ENCODE measurements at places on chromosomes 6 and 20.

GRCh38 chr6:128598571-128598970 is 78.2 kb upstream of the PTPRK start:
- DNase-seq, result no peak

GRCh38 chr6:72649032-72649984 is 27.4 kb downstream of the KCNQ5 start:
- DNase-seq, result no peak

GRCh38 chr6:105193647-105194046 is 13.8 kb upstream of the POPDC3 start:
- DNase-seq, result no peak

DNA sequence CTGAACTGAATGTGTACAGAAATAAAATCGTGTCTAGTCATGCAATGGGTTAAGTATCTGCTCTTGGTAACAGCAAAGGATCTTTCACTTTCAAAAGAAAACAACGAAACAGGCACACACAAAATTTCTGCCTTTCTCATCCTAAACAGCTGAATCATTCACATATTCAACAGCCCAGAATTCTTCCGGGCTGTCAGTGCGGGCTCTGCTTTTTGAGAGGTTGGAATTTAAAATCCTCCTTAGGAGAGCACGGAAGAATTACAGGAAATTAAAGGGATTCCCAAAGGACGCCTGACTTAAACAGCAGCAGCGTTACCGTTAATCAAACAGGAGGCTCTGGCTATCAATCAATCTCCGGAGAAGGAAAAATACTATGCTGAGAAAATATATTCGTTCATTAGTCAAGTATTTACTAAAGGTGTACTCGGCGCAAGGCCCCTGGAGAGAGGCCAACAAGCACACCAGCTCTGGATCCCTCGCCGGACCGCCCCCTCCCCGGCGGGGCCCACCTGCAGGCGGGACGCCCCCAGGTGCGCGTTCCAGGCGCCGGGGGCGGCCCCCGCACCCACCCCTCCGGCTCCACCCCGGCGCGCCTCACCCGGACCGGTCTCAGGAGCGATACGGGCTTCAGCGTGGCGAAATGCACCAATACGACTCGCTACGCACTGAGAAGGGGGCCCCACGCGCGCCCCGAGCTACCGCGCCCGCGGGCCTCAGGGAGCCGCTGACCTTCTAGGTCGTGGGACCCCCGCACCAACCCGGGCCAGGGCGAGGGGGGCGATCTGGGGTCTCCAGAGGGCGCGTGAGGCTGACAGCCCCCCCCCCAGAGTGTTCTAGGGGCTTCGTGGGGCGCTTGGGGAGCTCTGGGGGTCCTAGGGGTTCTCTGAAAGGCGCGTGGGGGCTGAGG is 1.0 kb downstream of the NAPB start:
- no peak for DNase-seq

GRCh38 chr6:72461144-72461543 is 160.7 kb upstream of the KCNQ5 start:
- DNase-seq, result no peak

DNA sequence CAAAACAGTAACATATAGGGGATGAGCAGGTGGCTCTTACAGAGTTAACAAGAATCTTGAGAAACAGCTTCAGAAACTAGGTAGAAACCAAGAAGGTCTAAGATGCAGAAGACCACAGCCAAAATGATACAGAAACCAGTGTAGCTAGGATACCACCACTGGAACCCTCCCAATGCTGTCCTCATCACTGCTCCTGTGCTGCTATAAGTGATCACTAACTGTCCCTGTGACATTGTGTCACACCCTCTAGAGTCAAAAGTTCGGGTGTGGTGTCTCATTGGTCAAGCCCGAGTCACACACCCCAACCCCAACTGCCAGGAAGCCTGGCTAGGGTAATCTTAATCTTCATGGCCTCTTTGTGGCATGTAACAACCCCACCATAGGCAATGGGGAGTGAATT is 153.1 kb downstream of the RCAN2 start:
- DNase-seq, result no peak

GRCh38 chr6:157791450-157791849 is 31.6 kb upstream of the SNX9 start:
- DNase-seq, result no peak

DNA sequence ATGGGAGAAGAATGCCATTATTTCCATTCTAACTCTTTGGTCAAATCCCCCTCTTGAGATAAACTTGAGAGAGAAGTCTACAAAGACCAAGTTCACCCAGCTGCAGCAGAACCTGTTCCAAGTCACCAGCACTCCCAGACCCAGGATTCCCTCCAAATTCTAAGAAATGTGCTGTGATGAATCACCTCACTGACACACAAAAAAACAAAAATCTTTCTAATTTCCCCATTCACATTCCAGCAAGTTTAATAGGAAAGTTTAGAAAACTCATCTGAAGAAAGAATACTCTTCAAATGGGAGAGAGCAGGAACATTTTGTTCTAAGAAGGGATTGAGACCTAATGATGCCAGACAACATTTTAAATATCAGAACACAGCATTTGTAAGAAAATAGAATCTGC is 213.6 kb upstream of the PLCB4 start:
- no peak for DNase-seq

DNA sequence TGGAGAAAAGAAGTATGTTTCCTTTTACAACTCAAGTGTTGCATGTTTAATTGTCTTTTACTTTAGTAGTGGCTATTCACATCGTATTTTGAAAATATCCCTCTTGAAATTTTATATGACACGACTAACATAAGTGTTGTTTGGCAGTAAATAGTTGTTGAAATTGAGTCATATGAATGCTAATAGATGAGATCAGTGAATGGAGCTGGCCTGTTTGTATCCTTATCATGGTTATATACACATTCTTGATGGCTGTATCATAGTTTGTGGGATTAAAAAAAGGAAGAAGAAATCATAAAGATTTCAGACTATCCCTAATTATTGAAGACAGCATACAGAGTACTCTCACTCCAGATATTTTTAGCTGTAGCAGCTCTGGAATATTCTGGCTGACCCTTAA is 8.2 kb upstream of the RAE1 start:
- no peak for DNase-seq

DNA sequence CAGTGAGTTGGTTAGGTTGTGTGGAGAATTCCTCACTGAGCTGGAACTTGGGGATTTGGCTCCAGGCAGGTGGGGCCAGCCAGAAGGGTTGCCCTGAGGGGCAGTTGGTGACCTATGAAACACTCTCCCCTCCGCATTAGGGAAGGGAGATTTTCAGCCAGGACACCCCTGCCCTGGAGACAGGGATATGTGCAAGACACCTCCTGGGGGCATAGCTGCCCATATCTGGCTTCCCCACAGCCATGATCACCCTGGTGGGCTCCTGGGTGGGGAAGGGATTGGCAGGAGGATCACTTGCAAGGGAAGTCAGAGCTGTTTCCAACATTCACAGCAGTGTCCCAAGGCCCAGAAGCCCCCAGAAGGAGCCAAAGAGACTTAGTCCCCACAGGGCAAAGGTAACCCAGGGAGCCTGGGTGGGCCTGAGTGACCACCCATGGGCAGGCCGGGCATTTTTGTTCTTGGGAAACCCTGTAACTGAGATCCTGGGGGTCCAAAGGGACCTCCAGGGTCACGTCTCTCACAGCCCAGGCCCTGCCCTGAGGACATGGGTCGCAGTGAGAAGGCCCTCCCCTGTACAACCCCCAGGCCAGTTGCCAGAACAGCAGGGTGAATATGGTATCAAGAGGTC is 145.8 kb downstream of the MRPL14 start:
- DNase-seq, result no peak

DNA sequence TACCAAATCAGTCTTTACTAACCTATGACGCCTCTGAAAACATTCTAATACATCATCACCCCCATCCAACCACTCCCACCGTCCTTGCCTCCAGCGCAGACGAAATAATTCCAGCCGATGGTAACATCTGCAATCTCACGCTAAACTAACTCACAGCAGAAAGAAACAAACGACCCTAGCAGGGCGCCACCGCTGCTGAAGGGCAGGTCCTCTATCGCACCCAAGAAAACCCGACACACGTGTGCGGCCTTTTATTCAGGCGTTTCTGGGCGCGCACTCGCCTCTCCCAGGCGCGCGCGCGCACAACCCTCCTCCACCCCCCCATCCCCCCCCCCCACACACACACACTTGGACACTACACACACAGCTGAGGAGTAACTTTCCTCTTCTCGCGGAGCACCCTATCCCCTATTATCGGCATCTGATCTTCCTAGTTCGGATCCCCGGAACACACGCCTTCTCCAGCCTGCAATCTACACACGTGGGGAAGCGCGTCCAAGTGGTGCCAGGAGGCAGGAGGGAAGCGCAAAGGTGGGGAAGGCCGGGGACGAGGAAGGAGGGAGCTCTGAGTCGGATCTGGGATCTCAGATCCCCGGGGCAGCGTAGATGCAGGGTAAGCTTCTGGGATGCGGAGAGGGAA is 1.4 kb downstream of the GFOD1 start:
- no peak for DNase-seq

DNA sequence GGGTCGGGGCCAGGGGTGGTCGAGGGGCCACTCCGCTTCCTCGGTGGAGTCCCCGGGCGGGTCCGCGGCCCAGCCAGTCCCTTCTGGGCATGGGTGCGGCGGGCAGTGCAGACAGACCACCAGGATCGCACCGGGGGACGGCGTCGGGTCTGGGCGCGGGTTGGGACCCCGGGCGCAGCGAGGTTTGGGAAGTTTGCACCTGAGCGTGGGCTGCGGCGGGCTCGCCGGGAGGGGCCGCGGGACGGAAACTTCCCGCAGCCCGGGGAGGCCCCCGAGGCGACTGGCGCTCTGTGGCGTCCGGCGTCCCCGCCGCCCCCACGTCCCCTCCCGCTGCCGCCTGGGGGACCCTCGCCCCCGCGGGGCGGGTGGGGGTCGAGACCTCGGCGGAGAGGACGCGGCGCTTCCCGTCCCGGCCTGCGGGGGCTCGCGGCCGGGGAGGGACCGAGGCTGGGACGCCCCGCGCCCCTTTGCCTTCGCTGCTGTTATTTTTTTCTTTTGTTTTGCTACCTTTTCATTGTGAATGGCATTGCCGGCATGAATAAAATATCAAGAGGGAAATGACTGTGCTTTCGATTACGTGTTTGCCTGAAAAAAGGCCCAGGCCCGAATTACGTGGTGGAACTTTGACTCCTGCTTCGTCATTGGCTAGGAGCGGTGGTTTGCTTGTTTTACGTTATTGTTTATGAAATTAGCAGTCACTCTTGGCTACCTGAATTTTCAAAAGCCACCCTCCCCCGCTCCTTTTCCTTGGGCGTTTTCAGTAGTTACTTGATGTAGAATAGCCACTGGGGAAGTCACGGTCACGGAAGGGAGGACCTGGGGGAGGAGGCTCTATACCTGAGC is 703 bp downstream of the SNX9 start:
- DNase-seq, result peak; percentile 53

- no peak for DNase-seq
Observed at GRCh38 chr6:20071998-20072397, 140.3 kb downstream of the MBOAT1 start.
